NCI-H1105 (cell line): ENCODE measurements at places on chromosomes 5 and 9.

DNA sequence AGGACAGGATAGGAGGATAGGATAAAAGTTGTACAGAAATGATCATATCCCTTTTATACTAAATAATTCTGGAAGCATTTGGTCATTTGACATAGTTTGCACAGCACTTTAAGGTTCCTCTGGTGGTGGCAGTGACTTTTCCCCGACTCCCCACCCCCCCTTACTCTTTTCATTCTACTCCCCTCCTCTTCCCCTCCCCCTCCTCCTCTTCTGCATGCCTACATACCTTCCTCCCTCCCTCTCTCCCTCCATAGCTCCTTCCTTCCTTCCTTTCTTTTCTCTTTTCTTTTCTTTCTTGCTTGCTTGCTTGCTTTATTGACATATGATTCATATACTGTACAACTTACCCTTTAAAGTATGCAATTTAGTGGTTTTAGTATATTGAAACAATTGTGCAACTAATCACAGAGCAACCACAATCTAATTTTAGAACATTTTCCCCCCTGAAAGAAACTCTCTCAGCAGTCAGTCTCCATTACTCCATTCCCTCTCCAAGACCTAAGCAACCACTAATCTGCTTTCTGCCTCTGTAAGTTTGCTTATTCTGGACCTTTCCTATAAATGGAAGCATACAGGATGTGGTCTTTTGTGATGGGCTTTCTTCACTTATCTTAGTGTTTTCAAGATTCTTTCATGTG, 159.0 kb downstream of the HACD4 start:
- no peak for DNase-seq

DNA sequence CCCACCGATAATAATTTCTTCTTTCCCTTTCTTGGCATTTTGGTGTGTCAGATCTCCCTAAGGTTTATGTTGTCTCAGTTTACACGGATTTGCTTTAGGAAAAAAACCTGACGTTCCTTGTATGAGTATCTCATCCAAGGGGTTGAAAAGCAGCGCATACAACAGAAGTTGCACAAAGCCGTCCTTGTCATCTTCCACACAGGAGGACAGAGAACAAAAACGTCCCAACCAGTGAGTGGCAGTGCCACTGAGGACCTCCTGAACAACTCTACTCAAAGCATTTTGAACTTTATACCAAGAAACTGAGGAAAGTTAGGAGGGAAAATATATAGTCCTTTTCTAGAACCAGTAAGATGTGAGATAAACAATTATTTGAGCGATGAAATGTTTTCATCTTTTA, 547.0 kb downstream of the PDE4D start:
- no peak for DNase-seq

DNA sequence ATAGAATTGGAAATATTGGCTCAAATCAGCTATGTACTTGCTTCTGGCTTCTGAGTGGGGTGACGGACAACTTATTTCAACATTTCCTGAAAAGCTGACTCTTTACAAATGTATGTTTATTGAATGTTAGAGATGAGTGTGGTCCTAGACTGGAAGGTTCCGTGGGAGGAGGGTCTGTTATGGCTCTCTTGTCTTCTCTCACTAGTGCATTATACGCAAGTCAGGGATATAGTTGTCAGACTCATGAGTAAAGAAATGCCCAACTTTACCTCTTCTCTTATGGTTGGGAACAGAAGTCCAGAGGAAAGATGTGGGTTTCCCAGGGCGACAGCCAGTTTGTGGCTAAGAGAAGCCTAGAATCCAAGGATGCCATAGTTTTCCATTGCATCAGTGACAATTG, 839.3 kb upstream of the WWC1 start:
- no peak for DNase-seq

DNA sequence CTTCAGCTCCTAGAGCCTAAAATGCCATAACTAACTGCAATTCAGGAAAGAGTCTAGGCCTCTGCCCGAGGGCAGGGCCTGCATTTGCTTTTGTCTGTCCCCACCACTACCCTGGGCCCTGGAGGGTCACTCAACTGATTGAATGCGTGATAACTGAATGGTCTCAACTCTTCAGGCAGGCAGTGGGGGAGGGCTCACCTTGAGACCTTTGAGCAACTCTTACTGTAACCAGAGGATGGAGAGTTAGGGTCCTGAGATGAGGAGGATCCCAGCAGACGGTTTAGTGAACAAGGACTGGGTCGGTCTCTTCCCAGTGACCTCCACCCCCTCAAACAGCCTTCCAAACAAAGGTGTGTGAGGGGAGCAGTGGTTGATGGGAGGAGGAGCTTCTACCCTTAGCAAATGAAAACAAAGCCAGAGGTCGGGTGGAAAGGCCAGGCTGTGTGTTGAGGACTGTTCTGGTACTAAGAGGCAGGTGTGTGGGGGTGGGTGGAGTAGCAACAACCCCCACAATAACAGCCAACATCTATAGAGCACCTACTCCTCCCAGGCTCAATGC, 59.4 kb downstream of the CXXC5 start:
- no peak for DNase-seq

GRCh38 chr5:95959051-95959887, 2.4 kb downstream of the ELL2 start:
- DNase-seq, result no peak

GRCh38 chr5:33832404-33833236, 59.2 kb downstream of the ADAMTS12 start:
- DNase-seq, result no peak

DNA sequence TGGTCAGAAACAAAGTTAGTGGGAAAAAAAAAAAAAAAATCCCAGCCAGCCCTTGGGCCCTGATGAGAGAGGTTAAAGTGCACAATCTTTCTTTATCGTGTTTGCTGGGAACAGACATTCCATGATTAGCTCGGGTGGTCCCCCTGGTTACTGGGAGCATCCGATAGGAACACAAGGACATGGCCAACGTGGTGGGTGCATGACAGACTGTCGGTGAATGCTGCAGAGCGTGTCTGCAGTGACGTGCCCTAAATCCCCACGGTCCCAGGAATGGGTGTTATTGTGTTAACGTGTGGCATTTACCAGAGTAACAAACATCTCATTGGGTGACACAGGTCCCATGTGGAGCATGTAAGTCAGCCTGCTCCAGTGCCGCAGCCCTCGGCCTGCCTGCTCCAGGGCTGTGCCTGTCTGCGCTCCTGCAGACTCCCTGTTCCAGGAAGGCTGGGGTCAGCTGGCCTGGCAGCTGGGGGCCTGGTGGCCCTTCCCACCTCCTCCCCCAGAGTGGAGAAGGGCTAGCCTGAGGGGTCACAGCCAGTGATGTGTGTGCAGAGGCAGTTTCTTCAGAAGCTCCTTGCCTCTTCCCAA, 34.3 kb upstream of the TBC1D2 start:
- DNase-seq, result no peak

DNA sequence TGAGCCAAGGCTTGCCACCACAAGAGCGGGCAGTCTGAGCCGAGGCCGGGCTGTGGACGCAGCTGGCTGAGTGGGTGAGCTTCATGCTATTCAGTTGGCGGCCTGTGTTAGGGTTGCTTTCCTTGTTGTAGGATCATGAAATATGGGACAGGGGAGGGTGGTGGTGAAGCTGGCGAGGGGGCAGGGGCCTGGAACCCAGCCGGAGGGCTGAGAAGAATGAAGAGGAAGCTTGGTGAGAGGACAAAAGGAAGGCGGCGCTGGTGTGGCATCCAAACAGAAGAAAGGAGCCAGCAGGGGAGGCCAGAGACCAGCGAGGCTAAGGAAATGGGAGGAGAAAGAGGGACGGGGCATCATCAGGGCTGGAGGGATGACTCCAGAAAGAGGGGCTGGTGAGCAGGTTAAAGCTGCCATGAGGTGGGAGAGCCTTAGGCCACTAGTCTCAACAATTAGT, 18.3 kb downstream of the RALGPS1 start:
- no peak for DNase-seq

DNA sequence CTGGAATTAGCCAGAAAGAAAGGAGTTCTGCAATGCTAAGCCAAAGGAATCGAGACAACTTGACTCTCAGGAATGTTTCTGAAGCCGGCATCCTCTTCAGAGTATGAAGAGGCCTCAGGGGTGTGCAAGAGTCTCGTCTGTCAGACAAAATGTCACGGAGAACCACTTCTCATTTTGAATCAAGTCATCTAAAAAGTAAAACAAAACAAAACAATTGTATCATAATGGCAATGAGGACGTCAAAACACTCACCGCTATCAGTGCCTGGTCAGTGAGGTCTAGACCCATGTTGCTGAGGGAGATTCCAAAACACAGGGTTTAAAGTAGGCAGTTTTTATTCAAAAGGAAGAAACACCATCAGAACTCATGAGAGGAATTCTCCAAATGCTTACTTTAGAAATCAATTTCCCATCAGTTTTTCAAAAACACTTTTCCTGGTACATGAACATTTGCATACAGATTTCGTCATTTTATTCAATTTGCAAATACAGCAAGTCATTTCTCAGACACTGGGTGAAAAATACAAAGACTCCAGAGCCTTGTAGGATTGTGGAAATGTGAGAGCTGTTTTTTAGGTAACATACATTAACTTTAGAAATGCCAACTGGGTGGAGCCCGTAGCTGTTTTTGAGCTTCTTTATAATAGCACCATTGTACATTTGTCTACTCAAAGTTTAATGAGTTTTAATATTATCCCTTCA, 89.5 kb upstream of the MAP3K1 start:
- DNase-seq, result no peak

GRCh38 chr5:7546555-7546954, 150.6 kb downstream of the ADCY2 start:
- DNase-seq, result no peak

DNA sequence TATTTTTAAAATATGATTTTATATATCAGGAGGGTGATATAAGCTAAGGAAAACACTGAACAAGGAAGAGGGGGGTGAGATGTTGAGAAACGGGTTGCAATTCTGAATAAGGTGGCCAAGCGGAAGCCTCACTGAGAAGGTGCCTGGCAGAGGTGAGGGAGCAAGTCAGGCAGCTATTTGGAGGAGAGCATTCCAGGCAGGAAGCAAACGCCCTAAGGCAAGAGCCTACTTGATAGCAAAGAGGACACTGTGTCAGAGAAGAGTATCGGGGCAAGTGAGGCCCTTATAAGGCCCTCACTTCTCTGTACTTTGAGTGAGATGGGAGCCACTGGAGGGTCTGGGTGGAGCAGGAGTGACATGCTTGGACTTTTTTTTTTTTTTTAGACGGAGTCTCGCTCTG, 8.0 kb upstream of the CTNNA1 start:
- DNase-seq, result no peak

GRCh38 chr9:91488341-91488740, 64.7 kb upstream of the NFIL3 start:
- no peak for DNase-seq

GRCh38 chr9:93501406-93501805, 48.0 kb upstream of the FAM120AOS start:
- DNase-seq, result no peak

GRCh38 chr5:95005811-95006210, 279.1 kb downstream of the MCTP1 start:
- no peak for DNase-seq

- no peak for DNase-seq
Observed at GRCh38 chr5:172076761-172077244, 70.4 kb upstream of the FBXW11 start.

DNA sequence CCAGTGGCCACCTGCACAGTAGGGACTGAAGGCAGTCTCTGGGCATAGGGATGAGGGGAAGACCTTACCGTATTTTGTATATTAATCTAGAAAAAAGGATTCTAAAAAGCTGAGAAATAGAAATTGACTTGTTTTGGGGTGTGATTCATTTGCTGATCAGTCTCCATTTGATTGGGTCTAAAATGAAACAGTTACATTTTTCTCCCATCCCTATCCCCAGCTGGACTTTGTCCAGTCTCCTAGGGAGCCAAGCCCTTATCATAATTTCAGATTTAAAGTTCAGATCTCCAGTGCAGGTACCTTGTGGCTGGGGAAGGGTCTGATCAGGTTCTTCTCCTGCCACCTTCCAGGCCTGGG, 240.8 kb downstream of the FANCC start:
- no peak for DNase-seq

- no peak for DNase-seq
Observed at GRCh38 chr5:140182803-140183367, 7.9 kb downstream of the CYSTM1 start.

DNA sequence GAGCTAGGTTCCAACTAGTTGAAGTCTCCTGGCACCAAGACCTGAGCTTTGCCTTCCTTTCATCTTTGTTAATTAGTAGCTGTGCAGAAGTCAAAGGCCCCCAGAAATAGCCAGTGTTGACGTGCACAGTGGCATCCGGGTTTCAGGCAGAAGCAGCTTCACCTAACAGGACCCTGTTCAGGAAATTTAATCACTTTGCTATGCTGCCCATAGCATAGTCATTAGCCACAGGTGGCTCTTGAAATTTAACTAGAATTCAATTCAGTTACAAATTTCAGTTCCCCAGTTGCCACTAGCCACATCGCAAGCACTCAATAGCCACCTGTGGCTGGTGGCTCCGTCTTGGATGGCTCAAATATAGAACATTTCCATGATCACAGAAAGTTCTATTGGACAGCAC, 179.1 kb downstream of the GOLPH3 start:
- DNase-seq, result no peak

DNA sequence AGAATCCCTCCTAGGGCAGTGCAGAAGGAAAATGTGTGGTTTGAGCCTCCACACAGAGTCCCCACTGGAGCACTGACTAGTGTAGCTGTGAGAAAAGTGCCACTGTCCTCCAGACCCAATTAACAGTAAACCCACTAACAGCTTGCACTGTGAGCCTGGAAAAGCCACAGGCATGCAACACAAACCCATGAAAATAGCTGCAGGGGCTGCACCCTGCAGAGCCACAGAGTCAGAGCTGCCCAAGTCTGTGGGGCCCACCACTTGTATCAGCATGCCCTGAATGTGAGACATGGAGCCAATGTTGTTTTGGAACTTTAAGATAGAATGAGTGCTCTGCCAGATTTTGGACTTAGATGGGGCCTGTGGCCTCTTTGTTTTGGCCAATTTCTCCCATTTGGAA, 119.8 kb upstream of the CDH9 start:
- DNase-seq, result no peak
